T-helper 2 cell treated with Interferon-gamma antibody and Interleukin-4, amounts not matched to agents 5 μg/mL and 100 μg/mL, for 36 hours (primary cell): ENCODE measurements at places on chromosomes 16 and 17.

DNA sequence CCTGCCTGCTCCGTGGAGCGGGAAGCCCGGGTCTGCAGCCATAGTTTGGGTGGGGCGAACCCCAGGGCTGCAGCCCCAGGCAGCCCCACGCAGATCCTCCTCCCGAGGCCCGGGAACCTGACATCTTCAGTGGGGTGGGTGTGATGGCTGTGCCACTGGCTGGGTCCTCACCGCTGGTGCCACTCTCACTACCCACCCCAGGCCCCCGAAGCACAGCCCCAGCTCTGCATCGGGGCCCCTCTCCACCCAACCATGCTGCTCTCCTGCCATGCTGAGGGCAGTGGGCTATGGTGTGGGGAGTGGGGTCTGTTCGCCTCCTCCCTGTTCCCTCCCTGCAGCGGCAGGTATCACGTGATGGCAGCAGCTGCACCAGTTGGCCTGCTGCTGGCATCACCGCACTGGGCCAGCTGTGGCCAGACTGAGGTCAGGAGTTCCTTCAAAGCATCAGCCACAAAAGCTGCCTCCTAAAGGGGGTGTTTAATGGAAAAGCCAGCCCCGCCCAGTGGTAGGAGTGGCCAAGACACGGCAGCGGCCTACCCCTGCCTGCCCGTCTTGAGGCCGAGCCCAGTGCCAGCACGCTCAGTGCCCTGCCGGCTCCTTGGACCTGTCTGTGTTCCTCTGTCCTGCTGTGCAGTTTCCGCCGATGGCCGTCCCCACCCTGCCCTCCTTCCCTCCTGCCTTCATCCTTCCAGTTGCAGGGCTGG is 10.8 kb downstream of the KCTD5 start:
- DNase-seq: no peak

- no peak for DNase-seq
Observed at GRCh38 chr16:70803319-70803718, 2.4 kb upstream of the VAC14 start.

DNA sequence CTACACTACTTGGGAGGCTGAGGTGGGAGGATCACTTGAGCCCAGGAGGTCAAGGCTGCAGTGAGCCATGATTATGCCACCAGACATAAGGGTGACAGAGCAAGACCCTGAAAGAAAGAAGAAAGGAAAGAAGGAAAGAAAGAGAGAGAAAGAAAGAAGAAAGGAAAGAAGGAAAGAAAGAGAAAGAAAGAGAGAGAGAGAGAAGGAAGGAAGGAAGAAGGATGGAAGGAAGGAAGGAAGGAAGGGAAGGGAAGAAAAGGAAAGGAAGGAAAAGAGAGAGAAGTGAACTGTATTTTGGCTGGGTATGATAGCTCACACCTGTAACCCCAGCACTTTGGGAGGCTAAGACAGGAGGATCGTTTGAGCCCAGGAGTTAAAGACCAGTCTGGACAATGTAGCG is 24.3 kb upstream of the PYY start:
- no peak for DNase-seq

GRCh38 chr17:63950940-63951907 is 19.1 kb upstream of the CD79B start:
- no peak for DNase-seq

DNA sequence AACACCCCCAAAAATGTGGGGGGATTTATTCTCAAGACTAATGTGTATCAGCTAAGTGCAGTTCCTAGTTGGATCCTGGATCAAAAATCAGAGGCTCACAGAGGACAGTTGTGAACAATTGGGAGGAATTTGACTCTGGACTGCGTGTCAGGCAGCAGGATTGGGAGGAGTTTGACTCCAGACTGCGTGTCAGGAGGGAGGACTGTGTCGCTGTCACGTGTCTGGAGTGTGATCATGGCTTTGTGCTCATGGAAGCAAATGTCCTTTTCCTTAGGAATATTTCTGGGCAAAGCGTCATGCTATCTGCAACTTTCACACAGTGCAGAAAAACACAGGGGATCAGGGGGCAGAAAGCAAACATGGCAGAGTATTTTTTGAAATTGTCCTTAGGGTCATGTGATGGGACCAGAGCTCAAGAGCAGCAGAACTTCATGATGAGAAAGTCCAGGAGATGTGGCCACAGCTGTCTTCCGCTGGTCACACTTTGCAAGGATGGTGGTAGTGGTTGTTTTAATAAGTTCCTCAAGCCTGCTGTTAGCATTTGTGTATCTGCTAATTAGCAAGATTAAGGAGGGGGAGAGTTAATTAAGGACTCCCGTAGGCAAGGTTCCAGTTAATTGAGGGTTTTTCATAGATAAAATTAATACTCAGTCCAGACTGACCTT is 122.0 kb upstream of the CHMP6 start:
- DNase-seq: no peak

DNA sequence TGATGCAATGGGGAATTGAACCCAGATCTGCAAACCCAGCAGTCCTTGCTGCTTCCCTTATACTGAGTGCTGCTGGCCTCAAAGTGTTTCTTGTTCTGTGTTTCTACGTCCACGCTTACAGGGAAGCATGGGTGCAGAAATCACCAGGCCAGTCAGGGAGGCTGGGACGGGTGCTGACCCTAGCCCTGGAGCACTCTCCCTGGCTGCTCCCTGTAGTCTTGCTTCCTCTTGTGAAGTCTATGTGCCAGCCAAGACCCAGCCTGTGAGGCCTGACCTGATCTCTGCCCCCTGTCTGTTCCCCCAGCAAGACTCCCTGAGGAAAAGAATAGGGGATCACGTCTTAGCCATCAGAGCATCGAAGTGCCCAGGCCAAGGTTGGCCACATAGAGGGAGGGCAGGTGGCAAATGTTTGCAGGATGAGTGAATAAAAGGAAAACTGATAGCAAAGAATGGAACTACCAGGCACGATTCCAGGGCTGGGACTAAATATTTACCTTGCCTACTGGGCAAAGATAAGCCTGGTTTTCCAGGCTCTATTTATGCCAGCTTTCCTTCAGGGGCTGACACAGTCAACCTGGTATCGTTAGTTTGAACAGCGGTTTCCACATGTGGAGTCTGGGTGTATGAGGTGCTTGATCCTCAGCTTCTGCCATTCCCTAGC is 41.2 kb upstream of the RHOT1 start:
- DNase-seq: no peak
